ENCODE measurements at places on chromosomes 1 and 21.

- peak; percentile 98 for DNase-seq
These were observed 146.6 kb downstream of the ROR1 start for GRCh38 chr1:63920154-63921117.

GRCh38 chr1:206080026-206080820 is 27.2 kb downstream of the RHEX start:
- DNase-seq, result no peak

GRCh38 chr1:3939242-3940080 is 39.4 kb upstream of the C1orf174 start:
- no peak for DNase-seq

DNA sequence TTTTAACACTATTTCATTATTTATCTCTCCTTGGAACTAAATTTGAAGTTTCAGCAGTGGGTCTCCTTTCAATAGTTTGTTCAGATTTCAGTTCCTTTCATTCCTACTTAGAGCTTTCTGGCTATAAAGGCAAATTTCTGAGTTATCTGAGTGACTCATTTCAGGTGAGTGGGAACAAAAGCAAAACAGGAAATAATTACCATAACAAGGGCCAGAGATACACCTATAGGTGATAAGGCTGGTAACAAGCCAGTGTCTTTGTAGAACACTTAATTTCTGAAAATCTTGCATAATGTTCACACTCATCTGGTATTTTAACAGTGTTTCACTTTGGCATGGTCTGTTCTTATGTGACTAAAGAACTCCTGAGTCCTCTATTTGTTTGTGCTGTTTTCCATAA is 64.5 kb upstream of the PRRC2C start:
- DNase-seq, result peak; percentile 40

DNA sequence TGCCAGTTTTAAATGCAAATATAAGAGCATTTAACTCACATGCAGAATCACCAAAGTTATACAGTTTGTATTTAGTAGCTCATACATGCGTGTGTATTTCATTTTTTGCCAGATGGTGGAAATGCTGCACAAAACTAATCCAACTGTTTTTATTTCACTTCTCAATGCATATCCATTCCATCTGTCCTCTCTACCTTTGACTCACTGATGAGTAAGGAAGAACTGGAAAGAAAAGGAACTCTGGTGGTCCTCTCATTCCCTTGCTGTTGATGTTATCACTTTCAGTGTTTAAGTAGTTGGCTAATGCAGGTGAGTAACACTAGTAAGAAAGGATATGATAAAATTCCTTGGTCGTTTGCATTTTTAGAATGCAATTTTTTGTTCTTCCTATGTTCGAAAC is 5.7 kb upstream of the SLC1A7 start:
- DNase-seq, result peak; percentile 54

DNA sequence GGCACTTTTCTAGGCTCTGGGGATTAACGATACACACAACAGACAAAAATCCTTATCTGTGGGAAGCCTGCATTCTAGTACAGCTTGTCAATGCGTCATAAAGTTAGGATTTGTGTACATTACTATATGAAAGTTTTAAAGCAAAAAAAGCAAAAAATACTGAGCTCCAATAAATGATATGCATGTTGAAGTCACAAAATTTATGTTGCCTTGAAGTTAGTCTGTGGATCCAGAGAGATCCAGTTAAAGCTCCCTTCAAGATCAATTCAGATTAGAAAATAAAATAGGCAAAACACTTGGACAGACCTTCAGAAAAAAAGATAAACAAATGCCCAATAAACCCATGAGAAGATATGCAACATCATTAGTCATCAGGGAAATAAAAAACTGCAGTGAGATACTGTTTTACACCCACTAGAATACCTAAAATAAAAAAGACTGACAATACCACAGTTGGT is 33.1 kb upstream of the KCNQ4 start:
- no peak for DNase-seq

DNA sequence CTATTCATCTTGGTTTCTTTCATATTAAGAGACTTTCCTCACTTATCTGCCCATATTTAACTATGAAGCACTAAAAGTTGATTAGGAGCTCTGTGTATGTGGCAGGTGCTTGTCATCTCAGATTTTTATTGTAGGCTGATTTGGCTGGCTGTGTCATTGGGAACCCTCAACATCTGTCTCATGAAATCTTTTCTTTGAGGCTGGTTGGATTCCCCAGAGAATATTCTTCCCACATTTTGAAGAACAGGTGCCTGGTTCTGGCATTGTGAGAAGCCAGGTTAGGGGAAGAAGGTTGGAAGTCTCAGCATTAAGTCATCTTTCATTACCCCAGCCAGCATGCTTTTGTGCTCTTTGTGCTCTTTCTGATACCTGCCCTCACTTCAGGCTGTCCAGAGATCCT is 37.1 kb downstream of the EEIG2 start:
- no peak for DNase-seq

GRCh38 chr1:212669600-212669999 is 30.0 kb downstream of the BATF3 start:
- no peak for DNase-seq

DNA sequence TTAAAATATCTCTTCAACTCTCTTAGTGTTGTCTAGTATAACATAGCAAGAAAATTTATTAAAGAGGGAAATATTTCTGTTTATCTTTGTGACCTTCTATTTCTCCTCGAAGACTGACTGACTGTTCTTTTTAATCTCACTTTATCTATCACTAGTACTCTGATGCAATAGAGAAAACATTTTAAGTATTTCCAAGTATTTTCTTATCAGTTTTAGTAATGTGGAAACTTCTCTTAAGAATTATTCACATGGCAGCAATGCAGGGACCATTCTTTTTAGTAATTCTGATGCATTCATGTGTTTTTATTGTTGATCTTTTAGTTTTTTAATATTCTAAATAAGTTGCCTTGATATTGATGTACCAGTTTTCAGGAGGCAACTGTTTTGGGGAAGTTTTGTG is 115.7 kb downstream of the NEK7 start:
- no peak for DNase-seq

DNA sequence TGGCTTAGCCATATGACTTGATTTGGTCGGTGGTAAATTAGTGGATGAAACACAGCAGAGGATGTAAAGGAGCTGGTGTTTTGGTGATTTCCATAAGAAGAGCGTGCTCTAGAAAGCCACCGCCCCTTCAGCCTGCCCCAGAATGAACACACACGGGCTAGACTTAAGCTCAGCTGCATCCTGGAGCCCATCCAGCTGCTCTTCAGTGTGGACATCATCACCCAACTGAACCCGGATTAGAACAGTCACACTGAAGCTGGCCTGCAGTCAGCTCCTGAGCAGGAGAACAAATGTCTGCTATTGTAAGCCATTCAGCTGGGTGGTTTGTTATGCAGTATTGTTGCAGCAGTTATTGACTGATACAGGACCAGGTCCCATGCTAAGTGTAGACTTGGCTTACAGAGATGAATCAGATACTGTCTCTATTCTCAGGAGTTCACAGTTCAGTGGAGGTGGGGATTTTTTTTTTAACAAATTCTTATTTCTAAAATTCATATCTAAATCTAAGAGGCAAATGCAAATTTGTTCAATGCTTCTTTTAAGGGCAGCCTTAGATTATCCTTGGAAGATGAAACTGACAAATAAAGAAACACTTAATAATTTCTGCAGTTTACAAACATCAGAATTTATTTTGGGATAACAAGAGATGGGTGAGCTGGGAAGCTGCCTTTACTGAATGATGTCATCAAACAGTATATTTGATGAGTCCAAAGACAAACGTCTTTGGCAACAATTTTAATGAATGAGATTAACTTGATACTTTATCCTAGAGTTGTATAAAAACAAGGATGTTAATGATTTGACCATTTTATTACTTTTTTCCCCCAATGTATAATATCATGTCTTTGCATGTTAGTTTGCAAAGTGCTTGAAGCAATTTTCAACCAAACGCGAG is 251.2 kb downstream of the TRABD2B start:
- DNase-seq, result no peak

DNA sequence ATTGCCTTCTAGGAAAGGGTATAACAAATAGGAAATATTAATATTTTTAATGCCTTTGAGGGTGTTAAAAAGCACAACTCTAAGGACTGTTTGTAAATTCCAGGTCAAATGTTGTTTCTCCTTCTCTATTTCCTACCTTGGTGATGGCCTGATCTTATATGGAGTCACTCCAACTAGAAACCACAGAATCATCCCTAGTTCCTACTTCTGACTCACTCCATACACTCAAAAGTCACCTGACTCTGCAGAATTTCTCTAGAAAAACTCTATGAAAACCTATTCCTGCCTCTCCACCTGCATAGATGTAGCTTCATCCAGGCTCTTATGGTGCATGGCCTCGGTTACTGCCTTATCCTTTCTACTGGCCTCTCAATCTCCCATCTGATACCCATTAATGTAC is 14.5 kb downstream of the RGS4 start:
- DNase-seq, result peak; percentile 80

DNA sequence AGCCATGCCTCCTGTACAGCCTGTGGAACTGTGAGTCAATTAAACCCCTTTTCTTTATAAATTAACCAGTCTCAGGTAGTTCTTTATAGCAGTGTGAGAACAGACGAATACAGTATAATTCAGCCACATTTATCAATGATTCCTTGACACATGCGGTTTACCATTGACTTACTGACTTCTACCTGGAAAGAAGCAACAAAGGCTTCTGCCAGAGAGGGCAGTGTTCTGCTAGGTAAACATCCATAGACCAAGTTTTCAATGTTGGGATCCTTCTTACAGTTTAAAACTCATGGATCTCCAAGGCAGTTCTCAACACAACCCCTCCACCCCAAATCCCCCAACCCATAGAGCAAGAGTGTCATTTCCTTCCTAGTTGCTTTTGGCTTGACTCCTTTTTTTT is 150.6 kb downstream of the ZNF648 start:
- no peak for DNase-seq

- no peak for DNase-seq
These were observed 14.5 kb downstream of the SCYL3 start for GRCh38 chr1:169879034-169879840.

GRCh38 chr1:159859767-159860322 is 2.6 kb downstream of the VSIG8 start:
- DNase-seq, result no peak

- peak; percentile 88 for DNase-seq
These were observed 20.5 kb downstream of the IQGAP3 start for GRCh38 chr1:156551869-156552268.

GRCh38 chr1:248817065-248817464 is 8.7 kb downstream of the SH3BP5L start:
- no peak for DNase-seq

GRCh38 chr1:211587123-211587522 is 8.2 kb upstream of the SLC30A1 start:
- no peak for DNase-seq

DNA sequence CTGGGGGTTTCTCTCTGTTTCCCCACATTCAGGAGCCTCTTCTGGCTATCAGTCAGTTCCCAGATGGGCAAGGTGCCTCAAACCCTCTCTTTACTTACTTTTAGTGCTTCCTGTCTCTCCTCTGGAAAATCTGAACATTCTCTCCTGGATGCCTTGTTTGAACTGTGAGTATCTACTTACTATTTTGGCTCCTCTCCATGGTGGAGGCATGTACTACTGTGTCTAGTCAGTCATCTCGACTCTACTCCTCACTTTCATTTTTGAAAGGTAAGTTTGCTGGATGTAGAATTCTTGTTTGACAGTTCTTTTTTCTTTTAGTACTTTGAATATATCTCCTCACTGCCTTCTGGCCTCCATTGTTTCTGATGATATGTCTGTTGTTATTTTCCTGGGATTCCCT is 70.9 kb upstream of the FAM78B start:
- DNase-seq, result no peak

DNA sequence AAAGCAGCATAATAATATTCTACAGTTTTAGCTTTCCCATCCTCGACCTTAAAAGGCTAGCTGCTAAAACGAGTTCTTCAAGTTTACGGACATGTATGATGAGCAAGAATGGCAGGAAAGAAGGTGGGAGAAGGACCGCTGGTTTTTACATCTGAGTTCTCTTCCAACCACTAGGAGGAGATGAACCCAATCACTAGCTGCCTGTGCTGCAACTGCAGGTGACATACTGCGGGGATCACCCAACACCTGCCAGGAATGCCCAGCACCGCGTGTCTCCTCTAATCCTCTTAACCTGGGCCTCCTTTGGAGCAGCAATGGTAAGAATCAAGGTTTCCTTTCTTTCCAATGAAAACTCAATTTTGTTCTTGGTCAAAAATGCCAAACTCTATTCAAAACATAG is 23.5 kb downstream of the TOR3A start:
- DNase-seq, result peak; percentile 49

- no peak for DNase-seq
These were observed 421 bp downstream of the PSRC1 start for GRCh38 chr1:109282497-109282951.

GRCh38 chr1:202192770-202193613 is 607 bp upstream of the LGR6 start:
- DNase-seq, result peak; percentile 57

GRCh38 chr1:35660581-35661473 is 19.5 kb upstream of the PSMB2 start:
- DNase-seq, result peak; percentile 15

GRCh38 chr1:159845751-159846629 is 16.5 kb downstream of the VSIG8 start:
- DNase-seq, result peak; percentile 77

DNA sequence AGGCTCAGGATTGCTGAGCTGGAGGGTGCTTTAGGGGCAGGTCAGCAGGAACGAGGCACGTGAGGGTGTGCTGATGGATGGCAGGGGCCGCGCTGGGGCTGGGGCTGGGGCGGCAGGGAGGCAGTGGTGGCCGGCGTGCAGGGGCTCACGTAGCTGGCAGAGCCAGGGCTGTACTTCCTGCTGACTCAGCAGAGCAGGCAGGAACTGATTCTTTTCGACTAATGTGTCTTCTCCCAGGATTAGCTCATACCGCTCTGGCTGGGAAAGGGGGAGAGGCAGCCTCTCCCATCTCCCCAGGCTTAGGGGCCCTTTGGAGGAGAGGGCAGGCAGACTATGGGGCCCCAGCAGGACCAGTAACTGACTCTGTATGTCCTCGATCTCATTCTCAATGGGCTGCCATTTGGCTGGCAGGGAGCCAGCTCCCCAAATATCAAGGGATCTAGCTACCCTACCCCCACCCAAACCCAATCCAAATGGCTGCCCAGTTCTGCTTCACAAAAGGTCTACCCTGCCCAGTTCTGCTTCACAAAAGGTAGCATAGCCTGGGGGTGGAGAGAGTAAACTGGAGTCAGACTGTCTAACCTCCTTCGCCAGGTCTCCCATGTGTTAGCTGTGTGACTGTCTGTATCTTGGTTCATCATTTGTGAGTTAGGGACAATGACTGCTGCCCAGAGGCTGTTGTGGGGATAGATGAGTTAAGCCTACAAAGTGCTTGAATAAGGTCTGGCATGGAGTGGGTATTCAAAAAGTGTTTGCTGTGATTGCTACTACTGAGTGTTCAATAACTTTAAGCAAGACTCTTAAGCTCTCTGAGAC is 100.1 kb upstream of the SLC2A1 start:
- peak; percentile 91 for DNase-seq

All from kidney tubule cell (primary cell).